Activated CD8-positive, alpha-beta memory T cell treated with anti-CD3 and anti-CD28 coated beads for 1 hour (primary cell): ENCODE measurements at places on chromosomes 16 and 17.

DNA sequence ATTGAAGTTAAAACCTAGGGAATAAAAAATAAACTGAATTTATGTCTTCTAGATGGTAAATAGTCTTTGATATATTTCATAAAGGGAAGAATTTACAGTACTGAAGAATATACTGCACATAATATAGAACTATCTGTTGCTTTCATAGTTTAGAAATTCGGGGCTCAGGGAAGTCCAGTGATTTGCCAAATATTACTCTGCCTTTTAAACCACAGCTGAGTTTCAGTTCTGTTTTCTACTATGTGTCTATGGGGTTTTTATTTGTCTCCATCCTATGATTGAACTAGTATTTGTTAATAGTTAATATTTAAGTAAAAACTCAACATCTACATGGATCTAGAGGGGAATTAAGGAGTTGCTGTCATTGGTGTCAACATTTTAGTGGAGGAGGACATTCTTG, 715.0 kb upstream of the CDH8 start:
- DNase-seq: no peak

GRCh38 chr16:12295395-12295794, 318.9 kb downstream of the SNX29 start:
- DNase-seq: no peak

DNA sequence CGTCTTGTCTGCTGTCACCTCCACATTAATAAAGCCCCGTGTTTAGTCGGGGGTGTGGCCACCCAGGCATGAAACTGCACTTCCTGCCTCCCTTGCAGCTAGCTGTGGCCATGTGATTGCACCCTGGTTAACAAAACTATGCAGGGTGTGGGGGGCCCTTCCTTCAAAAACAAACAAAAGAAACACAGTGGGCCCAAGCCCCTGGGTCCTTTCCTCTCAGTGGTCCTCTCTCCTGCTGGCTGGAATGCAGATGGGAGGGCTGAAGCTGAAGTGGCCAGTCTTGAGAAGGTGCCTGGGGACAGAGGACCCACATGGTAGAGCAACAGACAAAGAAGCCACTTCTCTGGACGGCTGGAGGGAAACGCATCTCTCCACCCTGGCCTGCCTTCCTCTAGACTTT, 38.0 kb upstream of the FOXF1 start:
- DNase-seq: no peak

DNA sequence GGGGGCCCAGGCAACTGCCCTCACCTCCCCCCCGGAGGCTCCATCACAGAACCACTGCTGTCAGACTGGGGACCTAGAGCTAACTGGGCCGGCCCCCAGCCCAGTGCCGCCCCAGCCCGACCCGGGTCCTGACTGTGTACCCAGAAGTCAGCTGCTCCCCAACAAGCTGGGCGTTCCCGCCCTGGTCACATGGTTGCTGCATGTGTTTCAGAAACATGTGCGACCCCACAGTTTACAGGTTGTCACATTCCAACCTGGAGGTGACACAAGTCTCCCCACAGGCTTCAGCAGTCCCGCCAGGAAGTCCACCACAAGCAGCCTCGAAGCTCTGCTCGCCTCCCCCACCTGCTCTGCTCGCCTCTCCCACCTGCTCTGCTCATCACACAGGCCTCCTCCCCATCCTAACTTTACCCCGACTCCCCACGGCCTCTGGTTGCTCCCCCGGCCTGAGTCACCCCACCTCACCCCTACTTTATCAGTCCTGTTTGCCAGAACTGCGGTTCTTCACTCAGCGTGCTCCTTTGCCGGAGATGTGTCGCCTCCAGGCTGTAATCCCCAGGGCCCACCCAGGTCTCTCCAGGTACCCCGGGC, 968 bp downstream of the MRPL28 start:
- no peak for DNase-seq

- no peak for DNase-seq
Observed at GRCh38 chr16:66203476-66203875, 163.0 kb upstream of the CDH5 start.

DNA sequence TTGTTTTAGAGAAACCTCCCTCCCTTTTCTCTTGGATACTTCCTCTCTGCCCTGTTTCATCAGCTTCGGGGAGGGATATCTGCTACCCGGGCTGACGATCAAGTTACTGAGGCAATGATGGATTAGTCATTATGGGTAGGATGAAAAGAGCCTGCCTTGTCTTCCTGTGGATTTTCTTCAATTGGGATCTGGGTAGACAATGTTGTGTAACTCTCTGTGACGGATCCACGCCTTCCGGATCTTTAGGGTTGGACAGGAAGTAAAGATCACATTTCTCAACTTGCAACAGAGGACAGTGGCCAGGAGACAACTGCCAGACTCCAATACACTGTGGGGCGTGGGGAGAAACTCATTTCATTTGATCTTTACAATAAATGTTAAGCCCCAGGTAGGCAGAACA, 11.3 kb upstream of the CHST6 start:
- DNase-seq: no peak

GRCh38 chr16:48812856-48813255, 202.9 kb upstream of the N4BP1 start:
- no peak for DNase-seq

- no peak for DNase-seq
Observed at GRCh38 chr16:53925107-53925410, 221.1 kb downstream of the FTO start.

DNA sequence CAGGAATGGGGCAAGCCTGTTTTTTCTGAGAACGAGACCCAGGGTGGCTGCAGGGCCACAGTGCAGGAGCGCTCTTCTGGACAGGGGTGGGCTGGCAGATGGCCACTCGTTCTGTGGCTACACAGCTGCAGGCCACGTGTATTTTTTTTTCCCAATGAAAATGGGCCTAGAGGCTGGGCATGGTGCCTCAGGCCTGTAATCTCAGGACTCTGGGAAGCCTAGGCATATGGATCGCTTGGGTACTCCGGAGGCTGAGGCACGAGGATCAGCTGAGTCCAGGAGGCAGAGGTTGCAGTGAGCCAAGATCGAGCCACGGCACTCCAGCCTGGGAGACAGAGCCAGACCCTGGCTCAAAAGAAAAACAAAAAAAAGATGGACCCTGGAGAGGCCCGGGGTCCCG, 6.8 kb downstream of the UNKL start:
- no peak for DNase-seq

DNA sequence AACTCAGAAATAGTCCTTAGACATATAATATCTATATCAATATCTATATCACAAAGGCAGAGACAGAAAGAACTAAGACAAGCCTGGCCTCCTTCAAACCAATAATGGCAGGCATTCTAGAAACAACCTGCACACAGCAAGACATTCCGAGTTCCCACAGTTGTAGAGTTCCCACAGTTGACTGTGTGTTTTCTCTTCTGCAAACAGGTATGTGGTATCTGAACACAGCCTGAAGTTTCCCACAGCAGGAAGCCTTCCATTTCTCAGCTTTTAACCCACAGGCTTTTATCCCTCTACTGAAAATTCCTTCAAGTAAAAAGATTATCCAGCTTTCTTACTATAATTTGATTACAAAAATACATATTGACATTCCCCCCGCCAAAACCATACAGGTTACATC, 73.9 kb downstream of the ZZEF1 start:
- no peak for DNase-seq

GRCh38 chr16:73798471-73798870, 498.1 kb upstream of the PSMD7 start:
- no peak for DNase-seq

- DNase-seq: no peak
Observed at GRCh38 chr17:64538508-64539130, 31.8 kb downstream of the CEP95 start.

- no peak for DNase-seq
Observed at GRCh38 chr16:10770907-10771306, 27.3 kb downstream of the NUBP1 start.

GRCh38 chr17:17963066-17963465, 9.1 kb downstream of the TOM1L2 start:
- DNase-seq: no peak

DNA sequence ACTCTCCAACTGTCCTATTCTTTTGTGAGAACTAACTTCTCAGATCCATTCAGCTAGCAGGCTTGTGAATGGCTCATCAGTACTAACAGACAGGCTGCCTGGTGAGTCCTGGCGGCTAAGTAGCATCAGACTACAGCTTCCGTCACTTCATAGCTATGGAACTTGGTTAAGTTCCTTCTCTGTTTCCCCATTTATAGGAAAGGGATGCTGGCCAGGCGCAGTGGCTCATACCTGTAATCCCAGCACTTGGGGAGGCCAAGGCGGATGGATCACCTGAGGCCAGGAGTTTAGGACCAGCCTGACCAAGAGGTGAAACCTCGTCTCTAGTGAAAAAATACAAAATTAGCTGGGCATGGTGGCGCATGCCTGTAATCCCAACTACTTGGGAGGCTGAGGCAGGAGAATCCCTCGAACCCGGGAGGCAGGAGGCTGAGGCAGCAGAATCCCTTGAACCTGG, 49.9 kb upstream of the TANGO6 start:
- DNase-seq: no peak

DNA sequence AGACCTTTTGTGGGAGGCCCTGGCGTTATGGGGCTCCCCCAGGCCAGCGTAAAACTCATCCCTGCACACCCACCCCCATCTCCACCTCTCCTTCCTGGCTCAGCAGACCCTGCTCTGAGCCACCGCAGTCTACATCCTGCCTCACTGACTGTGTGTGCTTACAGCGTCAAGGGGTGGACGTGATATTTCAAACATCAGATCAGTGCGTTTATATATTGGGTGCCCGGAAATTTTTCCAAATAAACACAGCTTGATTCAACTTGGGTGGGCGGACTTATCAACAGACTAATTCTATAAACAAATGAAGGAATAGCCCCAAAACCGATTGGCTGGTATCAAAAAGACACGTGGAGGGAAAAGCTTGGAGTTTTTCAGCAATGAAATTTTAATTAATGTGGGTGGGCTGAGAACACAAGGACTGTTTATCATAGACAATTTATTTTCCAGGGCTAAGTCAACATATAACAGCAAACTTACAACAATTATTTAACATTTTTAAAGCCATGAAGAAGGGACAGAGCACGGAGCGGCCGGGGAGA, at the start of gene FOXL1:
FOXL1 (plus strand) TSS at position 489 of the 539 bp plus-strand sequence. CDS start 175 bp downstream, outside the sequence.
- DNase-seq: no peak

GRCh38 chr16:56269281-56269680, 78.0 kb downstream of the GNAO1 start:
- DNase-seq: no peak

- no peak for DNase-seq
Observed at GRCh38 chr17:72984926-72985325, 107.6 kb downstream of the SLC39A11 start.

GRCh38 chr17:80447790-80448189, 28.6 kb downstream of the NPTX1 start:
- DNase-seq: no peak
